ENCODE measurements at places on chromosomes 1 and 21.

DNA sequence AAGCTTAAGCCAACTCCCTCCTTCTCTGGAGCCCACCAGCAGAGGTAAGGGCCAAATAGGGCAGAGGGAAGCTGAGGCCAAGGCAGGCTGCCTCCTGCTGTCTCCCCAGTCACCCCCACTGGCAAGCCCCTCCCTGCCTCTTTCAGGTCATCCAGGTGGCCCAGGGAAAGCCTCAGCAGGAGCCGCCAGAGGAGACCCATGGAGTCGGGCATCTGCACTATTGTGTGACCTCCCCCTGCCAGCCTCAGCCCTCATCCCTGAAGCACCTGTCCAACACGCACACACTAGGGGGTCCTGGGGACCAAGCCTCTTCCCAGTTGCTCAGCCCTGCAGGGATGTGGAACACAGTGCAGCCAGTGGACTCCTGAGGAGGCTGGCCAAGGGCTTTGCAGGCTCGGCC lies 5.3 kb upstream of the NAXE start:
- DNase-seq, result no peak

GRCh38 chr1:65459397-65459768 lies 38.9 kb downstream of the LEPR start:
- peak; percentile 2 for DNase-seq

DNA sequence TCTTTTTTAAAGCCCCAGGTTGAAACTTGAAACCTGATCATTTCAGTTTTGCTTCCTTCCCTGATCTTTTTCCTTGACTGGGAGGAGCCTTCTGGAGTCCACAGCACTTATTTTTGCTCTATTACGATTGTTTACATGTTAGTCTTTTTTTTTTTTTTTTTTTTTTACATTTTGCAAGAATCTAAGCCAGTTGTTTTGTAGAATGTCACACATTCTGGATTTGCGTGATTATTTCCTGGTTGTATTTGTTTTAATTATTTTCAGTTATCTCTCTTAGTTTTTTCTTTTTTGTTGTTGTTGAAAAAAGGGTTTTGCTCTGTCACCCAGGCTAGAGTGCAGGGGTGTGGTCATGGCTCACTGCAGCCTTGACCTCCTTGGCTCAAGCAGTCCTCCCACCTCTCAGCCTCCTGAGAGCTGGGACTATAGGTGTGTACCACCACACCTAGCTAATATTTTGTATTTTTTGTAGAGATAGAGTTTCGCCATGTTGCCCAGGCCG lies 32.8 kb downstream of the OSBPL9 start:
- DNase-seq, result no peak

- no peak for DNase-seq
Observed at GRCh38 chr1:208923456-208923855, 660.1 kb upstream of the CAMK1G start.

GRCh38 chr1:234500269-234500668 lies 21.3 kb upstream of the TARBP1 start:
- no peak for DNase-seq

All from CD4-positive, alpha-beta T cell treated with Interleukin-21 for 1 hour (primary cell).